ENCODE measurements at places on chromosomes 3 and 15.

- DNase-seq = no peak
Observed at GRCh38 chr15:42033214-42033873, 12.5 kb upstream of the PLA2G4E start.

DNA sequence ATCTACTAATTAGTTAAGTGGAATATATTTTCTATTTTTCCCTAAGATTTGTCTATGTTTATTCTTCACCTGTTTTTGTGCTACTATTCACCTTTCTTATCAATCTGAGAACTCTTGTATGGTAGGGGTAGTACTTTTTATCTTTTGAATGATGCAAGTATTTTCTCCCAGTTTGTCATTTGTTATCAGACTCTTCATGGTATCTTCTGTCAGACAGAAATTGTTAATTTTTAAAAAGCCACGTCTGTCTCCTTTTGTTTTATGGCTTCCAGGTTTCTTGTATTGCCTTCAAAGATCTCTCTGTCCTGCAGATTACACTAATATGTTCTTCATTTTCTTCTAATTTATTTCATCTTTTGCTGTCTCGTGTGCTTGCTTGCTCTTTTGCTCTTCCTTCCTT is 184.3 kb downstream of the PCCB start:
- no peak for DNase-seq

- DNase-seq = no peak
Observed at GRCh38 chr15:91710080-91710698, 143.3 kb upstream of the SLCO3A1 start.

- DNase-seq = no peak
Observed at GRCh38 chr3:191958980-191959671, 498.2 kb downstream of the PYDC2 start.

- no peak for DNase-seq
Observed at GRCh38 chr3:116306720-116307119, 138.6 kb downstream of the LSAMP start.

- DNase-seq = peak; percentile 72
Observed at GRCh38 chr3:66353530-66353929, 132.7 kb downstream of the SLC25A26 start.

GRCh38 chr3:46926871-46927717 is 49.5 kb downstream of the CCDC12 start:
- DNase-seq = no peak

GRCh38 chr15:36254426-36254825 is 325.0 kb upstream of the CDIN1 start:
- DNase-seq = peak; percentile 52

DNA sequence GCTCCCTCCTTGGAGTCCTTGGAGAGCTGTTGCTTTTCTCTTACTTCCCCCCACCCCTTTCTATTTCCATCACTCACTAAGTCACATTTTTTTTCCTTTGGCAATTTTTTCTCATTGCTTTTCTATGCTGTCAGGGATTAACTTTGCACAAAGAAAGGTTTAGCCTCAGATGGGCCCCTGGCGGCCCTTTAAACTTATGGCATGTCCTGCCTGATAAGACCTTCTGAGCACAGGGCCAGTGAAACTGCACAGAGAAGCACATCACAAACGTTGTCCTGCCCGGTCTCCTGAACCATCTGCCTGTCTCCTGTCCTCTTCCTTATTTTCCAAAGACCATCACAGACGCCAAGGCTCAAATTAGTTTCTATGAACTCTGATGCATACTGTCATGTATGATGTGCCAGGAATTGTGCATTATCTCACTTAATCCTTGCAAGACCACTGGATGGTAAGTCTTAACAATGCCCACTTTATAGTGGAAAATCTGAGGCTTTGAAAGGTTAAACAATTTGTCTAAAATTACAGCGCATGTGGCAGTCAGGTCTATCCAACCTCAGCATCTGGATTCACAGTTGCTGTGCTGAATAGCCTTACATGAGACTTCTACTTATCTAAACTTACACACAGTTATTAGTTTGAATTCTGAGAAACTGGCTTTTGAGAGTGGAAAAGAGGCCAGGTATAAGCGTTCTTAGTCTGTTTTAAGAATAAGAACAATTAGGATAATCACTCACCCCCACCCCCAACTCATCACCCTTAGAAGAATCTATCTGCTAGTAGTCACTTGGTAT is 648.1 kb downstream of the NTRK3 start:
- DNase-seq = no peak

DNA sequence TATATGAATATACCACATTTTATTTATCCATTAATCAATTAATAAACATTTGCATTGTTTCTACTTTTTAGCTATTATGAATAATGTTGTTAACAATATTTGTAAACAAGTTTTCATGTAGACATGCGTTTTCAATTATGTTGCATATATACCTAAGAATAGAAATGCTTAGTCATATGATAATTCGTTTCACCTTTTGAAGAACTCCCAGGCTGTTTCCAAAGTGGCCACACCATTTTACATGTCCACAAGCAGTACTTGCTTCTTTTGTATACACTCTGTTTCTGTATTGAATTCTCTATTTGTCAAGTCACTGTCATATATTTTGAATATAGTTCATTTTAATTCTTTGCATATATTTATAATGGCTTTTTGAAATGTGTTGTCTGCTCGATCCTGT is 206.9 kb upstream of the ZBTB20 start:
- no peak for DNase-seq

- DNase-seq = peak; percentile 25
Observed at GRCh38 chr3:17367171-17367570, 375.3 kb downstream of the TBC1D5 start.

Data from fibroblast of skin of right quadriceps (primary cell).